WERI-Rb-1 (cell line): ENCODE measurements at places on chromosomes 4 and X.

- no peak for DNase-seq
Measured at GRCh38 chr4:10716163-10716562, 31.6 kb upstream of the CLNK start.

GRCh38 chrX:51456814-51457213, 39.6 kb downstream of the NUDT11 start:
- DNase-seq, result no peak

DNA sequence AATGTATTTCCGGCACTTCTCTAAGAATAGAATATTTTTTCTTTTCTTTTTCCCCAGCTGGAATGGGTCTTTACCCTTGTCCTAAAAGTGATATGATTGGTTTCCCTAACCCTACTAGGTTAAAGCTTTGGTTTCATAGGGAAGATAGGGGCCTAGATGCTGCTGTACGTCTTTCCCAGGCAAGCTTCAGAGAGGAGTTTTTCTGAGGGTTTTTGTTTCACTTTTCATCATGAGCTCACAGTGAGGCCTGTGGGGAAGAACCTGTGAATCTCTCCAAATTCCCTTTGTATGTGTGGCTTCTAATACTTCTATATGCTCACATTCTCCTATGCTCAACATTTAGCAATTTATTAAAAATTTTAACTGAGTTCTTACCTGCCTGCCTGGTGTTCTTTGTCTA, 320.0 kb upstream of the PCDH18 start:
- DNase-seq, result no peak

DNA sequence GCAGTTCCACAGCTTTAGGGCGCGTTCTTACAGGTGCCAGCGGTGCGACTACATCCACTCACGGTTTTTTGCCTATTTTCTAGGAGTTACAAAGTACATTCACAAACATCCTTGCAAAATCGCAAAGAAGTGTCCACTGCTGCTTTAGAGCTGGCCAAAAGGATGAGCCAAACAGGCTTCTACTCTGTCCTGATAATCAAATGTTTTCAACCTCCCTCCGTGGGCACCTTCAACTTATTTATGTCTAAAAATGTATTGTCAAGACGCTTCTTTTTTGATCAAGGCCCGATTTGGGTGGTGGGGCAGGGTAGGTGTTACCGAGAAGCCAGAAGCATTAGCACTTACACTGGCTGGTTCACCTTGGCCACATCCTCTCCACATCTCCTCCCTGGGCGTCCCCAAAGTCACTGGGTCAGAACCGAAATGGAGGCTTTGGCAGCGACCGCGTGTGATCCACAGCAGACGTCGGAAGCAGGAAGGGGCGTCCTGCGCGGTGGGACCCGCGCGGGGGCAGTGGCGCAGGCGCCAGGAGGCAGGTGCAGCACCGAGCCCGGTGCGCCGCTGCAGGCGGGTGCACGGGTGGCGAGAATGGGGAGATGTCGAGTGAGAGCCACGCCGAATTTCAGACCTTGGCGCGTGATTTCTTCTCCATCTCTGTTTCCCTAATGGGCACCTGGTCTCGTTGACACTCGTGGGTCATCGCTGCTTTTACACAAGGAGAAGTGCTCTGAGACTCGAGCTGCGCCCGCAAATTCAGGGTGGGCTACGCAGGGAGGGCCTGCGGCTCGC, 16.9 kb downstream of the NKX3-2 start:
- DNase-seq, result peak; percentile 8

- DNase-seq, result no peak
Measured at GRCh38 chr4:24070117-24070516, 180.3 kb upstream of the PPARGC1A start.

DNA sequence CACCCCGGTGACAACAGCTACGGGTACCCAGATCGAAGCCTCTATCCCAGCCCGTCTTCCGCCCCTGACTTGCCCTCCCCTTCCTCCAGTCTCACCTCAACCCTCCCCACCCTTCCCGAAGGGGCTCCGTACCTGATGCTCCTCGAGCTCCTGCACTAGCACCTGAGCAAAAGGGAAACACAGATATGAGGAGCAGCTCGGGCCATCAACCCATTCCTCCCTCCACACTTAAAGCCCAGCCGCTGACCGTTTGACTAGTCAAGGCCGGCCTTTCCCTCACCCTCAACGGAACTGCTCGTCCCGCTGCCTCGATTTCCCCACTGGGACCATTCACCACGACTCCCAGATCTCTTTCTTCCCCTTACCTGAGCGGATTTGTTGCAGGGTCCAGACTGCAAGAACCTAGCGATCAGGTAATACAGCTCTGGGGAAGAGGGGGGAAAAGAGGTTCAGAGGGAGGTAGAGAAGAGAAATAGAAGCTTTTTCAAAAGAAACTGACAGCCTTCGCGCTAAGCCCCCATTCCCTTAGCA, 731 bp downstream of the BRWD3 start:
- DNase-seq, result peak; percentile 15

DNA sequence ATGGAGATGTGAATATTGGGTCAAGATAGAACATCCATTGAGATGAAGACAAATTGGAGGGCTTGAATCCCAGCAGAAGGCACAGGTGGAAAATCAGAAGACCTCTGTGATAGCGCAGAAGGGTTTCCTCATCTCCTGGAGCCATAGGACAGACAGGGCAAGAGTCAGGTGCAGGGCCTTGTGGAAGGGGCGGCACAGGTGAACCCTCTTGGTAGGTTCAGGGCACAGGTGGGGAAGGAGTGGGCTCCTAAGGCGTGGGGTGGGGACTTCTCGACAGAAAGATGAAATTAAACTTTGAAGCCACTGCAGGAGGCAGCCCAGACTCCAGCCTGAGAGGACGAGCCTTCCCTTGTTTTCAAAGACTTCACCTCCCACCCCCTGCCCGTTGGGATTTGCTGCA, 9.3 kb upstream of the RGS12 start:
- no peak for DNase-seq

GRCh38 chr4:2878346-2878745, 34.7 kb downstream of the ADD1 start:
- DNase-seq, result no peak

DNA sequence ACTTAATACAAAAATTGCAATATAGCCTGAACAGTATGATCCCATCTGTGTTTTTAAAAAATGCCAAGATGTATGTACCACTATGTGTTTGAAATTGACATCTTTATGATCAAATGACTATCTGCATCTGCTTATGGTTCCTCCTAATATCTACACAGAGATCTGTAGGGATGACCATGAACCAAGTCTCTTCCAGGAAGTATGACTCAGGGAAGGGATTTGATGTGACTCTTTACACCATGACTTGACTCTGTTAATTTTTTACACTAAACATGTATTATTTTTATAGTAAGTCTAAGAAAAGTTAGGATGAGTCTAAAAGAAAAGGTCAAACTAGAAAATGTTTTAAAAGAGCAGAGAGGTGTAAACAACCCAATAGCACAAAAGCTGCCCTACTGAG, 164.0 kb downstream of the SH3KBP1 start:
- no peak for DNase-seq

GRCh38 chr4:87216469-87216868, 3.9 kb downstream of the KLHL8 start:
- no peak for DNase-seq

GRCh38 chrX:148647651-148648050, 147.2 kb downstream of the AFF2 start:
- no peak for DNase-seq

DNA sequence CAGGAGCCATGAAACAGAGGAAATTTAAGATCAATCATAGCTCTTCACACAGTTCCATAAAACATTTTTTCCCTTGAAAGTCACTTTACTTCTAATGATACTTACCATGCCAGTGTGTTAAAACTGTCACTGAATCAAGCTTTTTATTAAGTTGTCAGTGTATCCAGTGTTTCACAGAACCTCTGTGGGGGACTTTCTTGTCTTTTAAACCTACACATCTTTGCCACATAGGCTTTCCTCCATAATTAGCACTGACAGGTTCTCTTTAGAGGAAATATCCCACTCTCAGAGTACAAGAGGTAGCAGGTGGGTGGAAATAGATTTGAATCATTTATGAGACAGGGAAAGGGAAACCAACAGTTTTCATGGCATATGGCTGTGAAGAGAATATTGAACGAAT, 25.8 kb upstream of the DYNLT3 start:
- DNase-seq, result no peak
